Karpas-422 (cell line): ENCODE measurements at places on chromosomes 5 and 9. TPM values are rescaled to one million over a fixed set of nuclear protein-coding genes. Genes with fewer than 3 reads are reported as not detected.

- no peaks in the 10 kb centered on the region for H3K36me3 ChIP-seq
- H3K27me3 ChIP-seq: no peaks in the 10 kb centered on the region
- no peak for DNase-seq
Measured at GRCh38 chr5:28751396-28751795, 1713.0 kb upstream of the CDH9 start.

The IRX1 gene
- total RNA-seq: not detected in 2 replicates

DNA sequence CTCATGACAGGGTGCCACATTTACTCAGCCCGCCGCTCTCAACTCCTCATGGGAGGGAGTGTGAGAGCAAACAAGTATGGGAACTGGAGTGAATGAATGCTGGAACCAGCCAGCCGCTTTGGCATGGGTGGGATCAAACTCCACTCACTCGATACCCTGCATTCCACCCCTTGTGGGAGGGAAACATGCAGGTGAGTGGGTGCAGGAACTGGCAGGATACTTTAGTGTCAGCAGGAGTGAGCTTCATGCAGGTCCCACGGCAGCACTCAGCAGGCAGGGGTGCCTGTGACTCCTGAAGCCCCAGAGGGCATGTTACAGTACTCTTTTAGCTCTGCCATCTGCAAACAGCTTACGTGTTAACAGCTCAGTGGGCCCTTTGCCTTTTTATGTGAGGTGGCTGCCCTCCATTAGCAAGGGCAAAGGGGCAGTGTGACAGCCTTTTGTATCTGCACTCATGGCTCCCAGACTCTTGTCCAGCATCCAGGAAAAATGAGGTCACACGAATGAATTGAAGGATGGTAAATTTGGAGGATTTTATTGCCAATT, 433.2 kb upstream of the NMUR2 start:
- H3K36me3 ChIP-seq: no peaks in the 10 kb centered on the region
- no peaks in the 10 kb centered on the region for H3K27me3 ChIP-seq
- H3K4me3 ChIP-seq: no peak overlapping the region
- no peak overlapping the region for H3K27ac ChIP-seq

DNA sequence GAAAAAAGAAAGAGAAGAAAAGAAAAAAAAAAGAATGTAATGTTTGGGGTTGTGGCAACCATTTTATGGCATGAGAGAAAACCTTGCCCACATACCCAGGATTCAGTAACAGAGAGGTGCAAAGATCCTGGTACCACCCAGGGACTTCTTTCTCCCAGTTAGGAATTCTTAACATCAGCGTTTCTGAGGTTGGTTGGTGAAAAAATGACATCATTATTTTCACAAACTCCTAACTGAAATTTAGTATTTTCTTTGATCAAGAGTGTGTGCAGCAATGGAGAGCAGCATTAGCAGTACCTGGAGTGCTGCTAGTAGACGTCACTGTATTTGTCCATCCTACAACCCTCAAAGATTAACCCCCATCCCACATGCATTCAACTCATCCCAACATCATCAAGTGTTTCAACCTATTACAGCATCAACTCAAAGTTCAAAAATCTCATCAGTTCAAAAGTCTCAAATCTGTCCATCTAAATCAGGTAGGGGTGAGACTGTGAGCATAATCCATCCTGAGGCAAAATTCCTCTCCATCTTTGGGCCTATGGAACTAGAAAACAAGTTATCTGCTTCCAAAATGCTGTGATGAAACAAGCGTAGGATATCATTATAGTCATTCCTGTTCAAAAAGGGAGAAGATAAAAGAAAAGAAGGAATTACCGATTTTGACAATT, 60.1 kb upstream of the MSX2 start:
- H3K4me1 ChIP-seq: no peaks in the 10 kb centered on the region
- H3K4me3 ChIP-seq: no peak overlapping the region

The OGN gene
- 3.3 and 16.4 TPM in 2 replicates for total RNA-seq

- H3K4me3 ChIP-seq: no peak overlapping the region
- H3K27me3 ChIP-seq: no peaks in the 10 kb centered on the region
- no peaks in the 10 kb centered on the region for H3K36me3 ChIP-seq
- H3K4me1 ChIP-seq: peaks cover 11% of the 10 kb centered on the region
Measured at GRCh38 chr9:37936965-37937364, 33.0 kb upstream of the SLC25A51 start.

GRCh38 chr5:54278036-54278830, 32.1 kb downstream of the ARL15 start:
- H3K36me3 ChIP-seq: no peaks in the 10 kb centered on the region
- H3K27ac ChIP-seq: no peak overlapping the region
- no peak overlapping the region for H3K4me3 ChIP-seq
- H3K27me3 ChIP-seq: no peaks in the 10 kb centered on the region
- no peak for DNase-seq

DNA sequence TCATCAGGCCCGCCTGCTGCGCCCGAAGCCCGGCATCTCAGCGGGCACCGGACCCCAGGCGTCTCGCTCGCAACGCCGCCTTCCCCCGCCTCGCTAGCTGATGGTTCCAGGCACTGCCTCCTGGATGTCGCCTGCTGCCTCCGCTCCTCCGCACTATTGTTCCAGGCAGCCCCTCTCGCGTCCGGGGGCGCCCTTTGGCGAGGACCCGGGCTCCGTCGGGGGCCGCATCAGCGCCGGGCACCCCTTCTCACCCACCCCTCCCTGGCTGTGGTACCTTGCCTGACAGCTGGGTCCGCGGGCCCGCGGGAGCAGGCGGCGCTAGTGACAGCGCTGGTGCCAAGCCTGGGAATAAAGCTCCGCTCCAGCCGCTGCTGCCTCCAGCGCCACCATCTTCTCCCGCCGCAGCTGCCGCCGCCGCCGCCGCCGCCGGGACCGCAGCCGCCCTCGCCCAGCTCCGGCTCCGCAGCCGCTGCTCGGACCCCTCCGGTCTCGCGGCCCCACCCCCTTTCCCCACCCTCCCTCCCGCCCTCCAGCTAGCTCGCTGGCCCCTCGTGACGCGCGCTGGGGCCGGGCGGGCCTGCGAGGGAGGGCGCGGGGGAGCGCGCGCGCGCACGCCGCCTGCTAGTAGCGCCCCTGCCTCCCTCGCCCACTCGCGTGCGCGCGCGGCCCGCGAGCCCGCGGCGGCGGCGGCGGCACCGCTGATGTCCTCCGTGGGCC, at the start of gene APBA1:
Gene APBA1 (minus strand): TSS at position 493 of the 717 bp plus-strand sequence.
- H3K27ac ChIP-seq: no peak within 1 kb of the TSS
- H3K27me3 ChIP-seq: no peaks in the 10 kb centered on the region
- no peak within 1 kb of the TSS for H3K4me3 ChIP-seq
- H3K4me1 ChIP-seq: peaks cover 4% of the 10 kb centered on the region; the same call in 1 of the 2 replicates
- H3K36me3 ChIP-seq: no peaks in the 10 kb centered on the region

- H3K4me1 ChIP-seq: peaks cover 46% of the 10 kb centered on the region
- no peak overlapping the region for H3K4me3 ChIP-seq
- H3K36me3 ChIP-seq: no peaks in the 10 kb centered on the region
Measured at GRCh38 chr5:119400245-119400644, 44.4 kb downstream of the TNFAIP8 start.

The CDK7 gene
- 42.1 and 47.1 TPM in 2 replicates for total RNA-seq

- no peaks in the 10 kb centered on the region for H3K27me3 ChIP-seq
- no peak overlapping the region for H3K27ac ChIP-seq
- H3K36me3 ChIP-seq: peaks cover 5% of the 10 kb centered on the region; the same call in 1 of the 2 replicates
Measured at GRCh38 chr5:53643445-53643844, 83.0 kb downstream of the NDUFS4 start.

The ZDHHC11 gene
- 10.8 and 15.7 TPM in 2 replicates for total RNA-seq

DNA sequence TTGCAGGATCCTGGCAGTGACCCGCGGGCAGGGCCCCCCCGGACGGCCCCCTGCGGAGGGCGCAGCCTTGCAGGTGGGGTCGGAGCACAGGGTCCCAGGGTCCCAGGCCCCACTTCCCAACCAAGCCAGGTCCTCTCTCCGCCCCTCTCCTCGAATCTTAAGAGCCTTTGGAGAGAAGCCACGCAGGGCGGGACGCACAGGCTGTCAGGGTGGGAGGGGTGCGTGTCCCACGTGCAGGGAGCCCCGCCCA, 18.4 kb upstream of the EGFL7 start:
- no peaks in the 10 kb centered on the region for H3K36me3 ChIP-seq
- no peak overlapping the region for H3K4me3 ChIP-seq
- H3K27me3 ChIP-seq: no peaks in the 10 kb centered on the region
- no peak overlapping the region for H3K27ac ChIP-seq
- no peaks in the 10 kb centered on the region for H3K4me1 ChIP-seq

DNA sequence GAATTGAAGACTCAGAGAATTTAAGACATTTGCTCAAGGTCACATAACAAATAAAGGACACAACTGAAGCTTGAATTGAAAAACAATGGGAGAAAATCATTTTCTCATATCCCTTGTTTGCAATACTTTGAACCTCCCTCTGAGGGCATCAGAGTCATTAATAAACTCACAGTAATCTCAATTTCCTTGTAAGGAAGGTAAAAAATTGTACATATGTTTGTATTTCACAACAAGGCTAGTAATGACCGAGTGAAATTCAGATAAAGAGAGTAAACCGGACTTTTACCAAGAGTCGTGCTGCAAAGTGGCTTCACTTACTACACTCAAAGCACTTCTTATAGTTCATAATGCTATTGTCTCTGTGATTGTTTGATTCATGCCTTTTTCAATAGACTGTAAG, 665.0 kb downstream of the NR2F1-AS1 start:
- H3K36me3 ChIP-seq: no peaks in the 10 kb centered on the region
- DNase-seq: no peak
- H3K4me3 ChIP-seq: no peak overlapping the region
- no peaks in the 10 kb centered on the region for H3K27me3 ChIP-seq
- H3K27ac ChIP-seq: no peak overlapping the region

- no peaks in the 10 kb centered on the region for H3K36me3 ChIP-seq
- no peaks in the 10 kb centered on the region for H3K4me1 ChIP-seq
- H3K27me3 ChIP-seq: no peaks in the 10 kb centered on the region
- H3K27ac ChIP-seq: no peak overlapping the region
- no peak for DNase-seq
Measured at GRCh38 chr5:145553177-145553576, 282.0 kb downstream of the PRELID2 start.

GRCh38 chr9:18256568-18256967, 217.4 kb upstream of the ADAMTSL1 start:
- H3K36me3 ChIP-seq: no peaks in the 10 kb centered on the region
- H3K27me3 ChIP-seq: no peaks in the 10 kb centered on the region
- H3K4me1 ChIP-seq: no peaks in the 10 kb centered on the region
- peak; percentile 38 for DNase-seq
- no peak overlapping the region for H3K27ac ChIP-seq

The MCC gene
- total RNA-seq: 5.5 and 12.3 TPM in 2 replicates

GRCh38 chr5:103014983-103015382, 105.0 kb downstream of the GIN1 start:
- H3K36me3 ChIP-seq: no peaks in the 10 kb centered on the region
- H3K27me3 ChIP-seq: no peaks in the 10 kb centered on the region
- no peak overlapping the region for H3K27ac ChIP-seq
- H3K4me1 ChIP-seq: peaks cover 18% of the 10 kb centered on the region
- DNase-seq: no peak
- H3K4me3 ChIP-seq: no peak overlapping the region

The PGM5 gene
- 0.11 TPM in 1 of 2 replicates, not detected in the other for total RNA-seq

- H3K27ac ChIP-seq: no peak overlapping the region
- no peaks in the 10 kb centered on the region for H3K36me3 ChIP-seq
- peak; percentile 80 for DNase-seq
- no peaks in the 10 kb centered on the region for H3K4me1 ChIP-seq
- no peaks in the 10 kb centered on the region for H3K27me3 ChIP-seq
Measured at GRCh38 chr5:115309751-115310370, 13.4 kb upstream of the CCDC112 start.

GRCh38 chr5:148309019-148309418, 3.2 kb upstream of the SPINK7 start:
- H3K27ac ChIP-seq: no peak overlapping the region
- H3K27me3 ChIP-seq: no peaks in the 10 kb centered on the region
- H3K4me1 ChIP-seq: no peaks in the 10 kb centered on the region
- DNase-seq: no peak
- H3K4me3 ChIP-seq: no peak overlapping the region

The SPATA9 gene
- not detected in 2 replicates for total RNA-seq

DNA sequence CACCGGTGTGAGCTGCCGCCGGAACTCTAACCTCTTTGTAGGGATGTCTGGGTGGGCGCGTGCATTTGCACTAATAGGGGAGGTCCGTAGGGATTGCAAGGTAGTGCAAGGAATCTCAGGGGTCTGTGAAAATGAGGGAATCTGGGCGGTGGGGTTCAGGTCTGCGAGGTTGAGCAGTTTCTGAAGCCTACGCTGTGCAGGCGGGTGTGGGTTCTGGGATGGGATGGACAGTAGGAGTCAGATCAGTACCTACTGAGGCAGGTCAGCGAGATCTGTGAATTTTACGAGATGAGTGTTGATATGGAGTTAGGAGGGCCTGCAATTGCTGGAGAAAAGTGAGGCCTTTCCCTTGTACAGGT, 856 bp upstream of the ATOSB start:
- H3K4me1 ChIP-seq: peaks cover 37% of the 10 kb centered on the region
- no peaks in the 10 kb centered on the region for H3K27me3 ChIP-seq
- DNase-seq: no peak
- H3K36me3 ChIP-seq: no peaks in the 10 kb centered on the region

DNA sequence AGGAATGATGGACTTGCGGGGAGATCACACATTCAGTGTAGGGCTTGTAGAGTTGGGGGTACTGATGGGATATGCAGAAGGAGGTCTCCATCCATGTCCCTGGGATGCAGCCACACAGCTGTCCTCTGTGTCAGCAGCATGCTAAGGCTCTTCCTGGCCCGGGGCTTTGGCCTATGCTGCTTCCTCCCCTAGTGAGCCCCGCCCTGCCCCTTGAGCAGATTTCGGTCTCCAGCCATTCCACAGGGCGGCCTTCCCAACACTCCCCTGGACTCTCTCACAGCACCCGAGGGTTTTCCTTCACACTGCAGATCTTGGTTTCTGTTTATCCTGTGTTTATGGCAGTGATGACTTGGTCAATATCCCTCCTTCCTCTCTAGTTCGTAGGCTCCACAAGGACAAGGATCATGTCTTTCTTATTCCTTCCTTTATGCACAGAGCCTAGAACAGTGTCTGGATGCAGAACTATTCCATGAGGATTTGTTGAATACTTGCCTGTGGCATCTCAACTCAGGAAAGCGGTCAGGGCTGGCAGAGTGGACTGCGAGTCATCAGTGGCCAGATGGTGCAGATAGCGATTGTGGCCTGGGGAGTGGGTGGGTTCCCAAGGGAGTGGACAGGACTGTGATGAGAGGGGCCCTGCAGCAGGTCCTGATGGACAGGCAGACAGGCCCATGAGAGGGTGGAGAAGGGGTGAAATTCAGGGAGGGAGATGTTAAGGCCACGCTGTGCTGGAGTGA, 114.2 kb downstream of the RGS3 start:
- H3K36me3 ChIP-seq: no peaks in the 10 kb centered on the region
- no peak for DNase-seq
- H3K27me3 ChIP-seq: no peaks in the 10 kb centered on the region
- H3K4me1 ChIP-seq: peaks cover 39% of the 10 kb centered on the region

- peaks cover 12% of the 10 kb centered on the region for H3K4me1 ChIP-seq
- no peak for DNase-seq
- no peak overlapping the region for H3K27ac ChIP-seq
- no peak overlapping the region for H3K4me3 ChIP-seq
- peaks cover 51% of the 10 kb centered on the region for H3K36me3 ChIP-seq
- H3K27me3 ChIP-seq: no peaks in the 10 kb centered on the region
Measured at GRCh38 chr9:36598273-36598672, 25.6 kb downstream of the MELK start.

DNA sequence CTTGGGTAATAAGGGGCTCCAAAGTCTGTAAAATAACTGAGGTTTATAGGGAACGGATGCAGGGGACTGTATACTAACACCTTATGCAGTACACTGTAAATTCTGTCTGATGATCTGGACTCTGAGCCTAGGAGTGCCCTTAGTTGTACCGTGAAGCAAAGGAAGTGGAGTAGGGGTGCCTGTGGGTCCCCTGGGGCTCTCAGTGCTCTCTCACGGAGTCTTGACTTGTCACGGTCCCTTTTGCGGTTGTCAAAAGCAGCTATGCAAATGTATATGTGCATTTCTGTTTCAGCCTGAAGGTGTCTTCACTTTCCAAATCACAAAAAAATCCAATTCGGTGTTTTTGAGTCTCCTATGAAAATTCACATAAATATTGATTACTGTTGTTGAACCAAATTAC, 17.8 kb downstream of the DMRT1 start:
- H3K27me3 ChIP-seq: no peaks in the 10 kb centered on the region
- H3K27ac ChIP-seq: no peak overlapping the region
- peak; percentile 74 for DNase-seq
- H3K36me3 ChIP-seq: no peaks in the 10 kb centered on the region
- no peak overlapping the region; the same call in 1 of the 2 replicates for H3K4me3 ChIP-seq

The CDX1 gene
- total RNA-seq: not detected in 2 replicates
